Tibial nerve (tissue), 4 donors: ENCODE measurements at places on chromosomes 6 and 20. TPM values are rescaled to one million over a fixed set of nuclear protein-coding genes. Genes with fewer than 3 reads are reported as not detected.

The DACT2 gene
- not detected for total RNA-seq

The EBF4 gene
- total RNA-seq, result 4.8 TPM

The AARS2 gene
- total RNA-seq, result 23.1 TPM

The SIRPD gene
- total RNA-seq, result not detected

The LY86 gene
- total RNA-seq, result 7.1 TPM
